ENCODE measurements at places on chromosomes 11 and 22.

DNA sequence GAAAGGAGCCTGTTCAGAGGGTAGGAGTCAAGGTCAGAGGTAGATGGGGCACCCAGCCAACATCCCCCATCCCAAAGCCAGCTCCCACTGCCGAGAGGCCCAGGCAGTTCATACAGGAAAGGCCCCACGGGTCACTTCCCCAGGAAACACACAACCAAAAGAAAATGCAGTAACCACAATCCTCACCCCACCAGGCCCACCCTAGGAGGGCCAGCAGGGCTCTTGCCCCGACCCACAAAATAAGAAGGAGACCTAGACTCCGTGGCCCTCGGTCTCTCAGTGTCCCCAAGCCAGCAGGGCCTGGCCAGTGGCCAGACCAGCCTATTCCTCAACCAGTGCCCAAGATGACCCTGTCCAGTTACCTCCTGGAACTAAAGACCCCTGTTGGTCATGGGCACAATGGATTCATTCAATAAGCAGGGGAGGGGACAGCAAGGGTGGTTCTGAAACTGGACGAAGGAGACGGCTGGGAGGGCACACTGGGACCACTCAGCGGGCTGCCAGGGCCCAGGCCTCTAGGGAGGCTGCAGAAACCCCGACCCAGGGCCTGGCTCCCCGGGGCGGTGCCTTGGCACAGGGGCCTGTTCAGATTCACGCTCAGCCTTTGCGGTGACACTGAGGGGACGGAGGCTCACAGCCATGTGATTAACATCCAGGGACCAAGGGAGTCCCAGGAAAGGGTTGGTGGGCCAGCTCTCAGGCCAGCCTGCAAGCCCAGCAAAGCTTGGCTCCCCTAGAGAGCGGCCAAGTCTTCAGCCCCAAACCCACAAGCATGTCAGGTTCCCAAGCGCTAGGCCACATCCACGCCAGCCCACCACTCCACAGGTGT lies 5.5 kb downstream of the RAB3IL1 start:
- no peak for DNase-seq

- DNase-seq, result no peak
These were observed 25.4 kb downstream of the NEAT1 start for GRCh38 chr11:65448074-65448417.

- DNase-seq, result no peak
These were observed 43.9 kb downstream of the GAB2 start for GRCh38 chr11:78373689-78374088.

DNA sequence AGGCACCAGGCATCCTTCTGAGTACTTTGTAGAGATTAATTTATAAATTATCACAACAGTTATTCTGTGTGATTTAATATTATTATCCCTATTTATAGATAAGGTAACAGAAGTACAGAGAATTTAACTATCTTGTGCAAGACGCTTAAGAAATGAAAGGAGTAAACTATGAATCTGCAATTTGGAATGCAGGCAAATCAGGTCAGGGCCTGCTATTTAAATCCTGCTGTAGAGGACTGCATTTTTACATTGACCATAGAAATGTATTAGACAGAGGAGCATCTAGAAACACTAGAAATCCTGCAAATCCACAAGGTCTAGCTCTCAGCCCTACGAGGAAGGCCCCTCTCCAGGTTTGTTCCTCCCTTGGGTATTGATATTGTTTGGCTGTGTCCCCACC lies 336.2 kb downstream of the ETS1 start:
- DNase-seq, result no peak

DNA sequence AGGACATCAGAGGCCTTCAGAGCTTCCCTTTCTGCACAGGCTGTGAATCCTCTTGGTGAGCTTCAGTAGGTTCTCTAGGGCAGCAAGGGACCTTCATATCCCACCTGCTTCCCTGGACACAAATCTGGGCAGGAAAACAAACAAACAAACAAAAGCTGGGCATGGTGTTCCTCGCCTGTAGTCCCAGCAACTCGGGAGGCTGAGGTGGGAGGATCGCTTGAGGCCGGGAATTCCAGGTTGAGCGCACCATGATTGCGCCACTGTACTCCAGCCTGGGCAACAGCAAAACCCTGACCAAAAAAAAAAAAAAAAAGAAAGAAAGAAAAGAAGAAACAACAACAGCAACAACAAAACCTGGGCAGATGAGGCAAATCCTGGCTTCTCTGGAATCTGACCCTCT lies 92.9 kb downstream of the CEP164 start:
- DNase-seq, result no peak

DNA sequence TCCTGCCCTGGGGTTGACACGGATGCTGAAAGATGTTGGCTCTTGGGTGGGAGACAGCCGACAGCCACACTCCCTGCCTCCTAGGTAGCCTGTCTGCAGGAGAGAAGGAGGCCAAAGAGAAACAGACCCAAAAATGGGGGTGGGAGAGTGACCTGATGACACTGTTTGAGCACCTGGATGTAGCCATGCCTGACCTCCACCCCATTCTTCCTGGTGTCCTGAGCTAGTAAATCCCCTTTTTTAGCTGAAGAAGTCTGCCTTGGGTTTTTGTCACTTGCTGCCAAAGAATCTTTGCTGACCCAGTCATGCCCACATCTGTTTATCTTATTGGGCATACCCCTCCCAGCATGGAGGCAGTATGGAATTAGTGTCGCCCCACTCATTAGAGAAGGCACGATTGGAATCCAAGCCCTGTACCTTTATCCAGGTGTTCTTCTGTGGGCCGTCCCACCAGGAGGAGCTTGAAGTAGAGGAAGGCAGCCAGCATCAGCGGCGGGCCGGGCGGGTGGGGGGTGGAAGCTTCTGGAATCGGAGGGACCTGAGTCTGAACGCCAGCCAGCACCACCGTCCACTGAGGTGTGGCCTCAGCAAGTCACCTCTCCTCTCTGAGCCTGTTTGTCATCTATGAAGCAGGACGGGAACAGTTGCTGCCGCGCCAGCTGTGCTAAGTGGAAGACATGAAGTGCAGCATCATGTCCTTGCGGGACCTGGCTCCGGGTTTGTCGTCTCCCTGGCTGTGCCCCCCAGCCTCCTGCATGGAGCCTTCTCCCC lies 37.8 kb downstream of the IGHMBP2 start:
- DNase-seq, result no peak

Data from stimulated activated CD4-positive, alpha-beta T cell treated with anti-CD3 and anti-CD28 coated beads, Interleukin-15, amount 100 ng/mL, for 24 hours (primary cell).